ENCODE measurements at places on chromosomes 3 and 15. TPM values are rescaled to one million over a fixed set of nuclear protein-coding genes. Genes with fewer than 3 reads are reported as not detected.

ARHGEF26 gene
- 13.5 TPM for total RNA-seq

GRCh38 chr3:171284308-171285075, 175.7 kb downstream of the TNIK start:
- H3K4me1 ChIP-seq: peaks cover 8% of the 10 kb centered on the region
- H3K36me3 ChIP-seq: no peaks in the 10 kb centered on the region
- peak overlapping the region; percentile 94 for H3K27ac ChIP-seq
- no peak overlapping the region for H3K4me3 ChIP-seq

CLN6 gene
- 4.1 TPM for total RNA-seq

DNA sequence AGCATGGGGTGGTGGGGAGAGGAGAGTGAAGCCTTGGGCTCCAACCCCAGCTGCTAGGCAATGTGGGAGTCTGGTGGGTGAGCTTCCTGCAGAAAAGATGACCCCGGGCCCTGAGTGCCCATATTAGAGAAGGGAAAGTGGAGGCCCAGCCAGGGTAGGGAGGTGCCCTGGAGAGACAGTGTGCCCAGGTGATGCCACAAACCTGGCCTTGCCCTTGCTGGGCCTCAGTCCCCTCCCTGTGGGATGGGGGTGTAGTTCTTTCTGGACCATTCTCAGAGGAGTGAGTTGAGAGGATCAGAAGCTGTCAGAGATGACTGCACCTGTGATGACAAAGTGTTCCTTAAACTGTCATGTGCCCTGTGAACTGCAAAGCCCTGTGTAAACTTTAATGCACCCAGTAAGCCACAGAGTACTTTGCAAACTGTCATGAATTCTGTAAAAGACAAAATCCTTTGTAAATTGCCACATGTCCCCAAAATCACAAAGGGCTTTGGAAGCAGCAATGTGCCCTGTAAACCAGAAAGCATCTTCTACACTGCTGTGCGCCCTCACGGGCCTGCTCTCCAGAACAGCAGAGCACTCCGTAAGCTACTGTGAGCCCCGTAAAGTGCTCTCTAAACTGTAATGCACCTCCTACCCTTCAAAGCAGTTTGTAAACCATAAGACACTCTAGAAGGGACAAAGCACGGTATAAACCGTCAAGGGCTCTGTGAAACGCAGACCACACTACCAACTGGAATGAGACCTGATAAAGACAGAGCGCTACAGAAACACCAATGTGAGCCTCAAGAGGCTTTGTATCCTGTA, 51.3 kb upstream of the FGD5 start:
- no peaks in the 10 kb centered on the region for H3K36me3 ChIP-seq
- DNase-seq: no peak
- H3K27me3 ChIP-seq: no peaks in the 10 kb centered on the region
- no peak overlapping the region for H3K4me3 ChIP-seq
- H3K4me1 ChIP-seq: no peaks in the 10 kb centered on the region

DNA sequence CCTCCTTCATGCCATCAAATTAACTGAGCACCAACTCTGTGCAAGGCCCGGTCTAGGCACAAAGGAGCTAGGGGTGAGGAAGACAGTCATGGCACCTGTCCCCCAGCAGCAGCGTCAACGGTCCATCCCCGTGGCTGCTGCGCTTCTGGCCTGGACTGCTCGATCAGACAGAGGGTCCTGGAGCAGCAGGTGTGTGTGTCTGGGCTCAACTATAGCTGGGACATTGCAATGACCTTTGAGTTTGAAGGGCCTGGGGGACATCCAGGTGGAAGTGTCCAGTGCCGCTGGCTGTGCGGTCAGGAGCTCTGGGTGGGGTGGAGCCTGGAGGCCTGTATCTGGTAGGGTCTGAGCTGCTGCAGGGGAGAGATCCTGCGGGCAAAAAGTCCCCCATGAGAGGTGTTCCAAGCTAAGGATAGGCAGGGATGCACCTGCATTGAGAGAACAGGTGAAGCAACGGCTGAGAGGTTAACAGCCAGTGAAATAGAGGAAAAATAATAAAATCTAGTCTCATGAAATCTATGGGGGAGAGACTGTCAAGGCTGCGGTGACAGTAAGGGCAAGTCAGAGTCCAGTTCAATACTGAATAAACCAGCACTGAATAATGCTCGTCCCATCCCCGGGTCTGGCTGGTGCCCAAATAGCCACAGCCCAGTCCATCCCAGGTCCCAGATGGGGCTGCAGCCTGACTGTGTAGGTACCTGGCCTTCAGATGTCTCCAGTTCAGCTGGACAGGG, 25.4 kb upstream of the SLC41A3 start:
- H3K27me3 ChIP-seq: no peaks in the 10 kb centered on the region
- no peaks in the 10 kb centered on the region for H3K36me3 ChIP-seq

ANKRD63 gene
- not detected for total RNA-seq

ARIH2 gene
- total RNA-seq: 97.3 TPM

CYP11A1 gene
- total RNA-seq: not detected

DNA sequence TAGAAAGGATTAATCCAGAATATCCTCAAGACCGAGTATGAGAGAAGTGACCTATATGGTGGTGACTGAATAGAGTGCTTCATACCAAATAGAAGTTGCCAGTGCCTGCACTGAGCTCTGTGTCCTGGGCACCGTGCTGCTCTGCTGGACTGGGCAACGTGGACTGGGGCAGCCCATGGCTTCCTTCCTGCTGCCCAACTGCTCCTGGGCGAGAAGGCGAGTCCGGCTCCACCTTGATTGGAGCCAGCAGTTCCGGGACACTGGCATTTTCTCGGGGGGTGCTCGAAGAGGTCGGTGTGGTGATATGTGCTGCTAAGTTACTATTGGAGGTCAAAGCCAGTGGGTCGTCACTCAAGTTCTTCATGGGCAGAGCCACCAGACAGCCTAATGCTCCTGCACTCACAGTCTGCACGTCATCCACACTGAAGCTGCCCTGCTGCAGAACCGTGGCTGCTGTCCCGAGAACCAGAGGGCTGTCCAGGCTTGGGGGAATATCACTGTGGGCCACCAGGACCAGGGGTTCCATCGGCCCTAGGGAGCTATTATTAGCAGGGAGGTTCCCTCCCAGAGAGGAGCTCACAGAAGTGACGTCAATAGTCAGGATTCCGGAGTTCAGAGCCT, 14.1 kb downstream of the ZXDC start:
- no peak overlapping the region for H3K4me3 ChIP-seq
- no peaks in the 10 kb centered on the region for H3K4me1 ChIP-seq
- no peak for DNase-seq
- no peaks in the 10 kb centered on the region for H3K36me3 ChIP-seq
- no peak overlapping the region for H3K27ac ChIP-seq

DNA sequence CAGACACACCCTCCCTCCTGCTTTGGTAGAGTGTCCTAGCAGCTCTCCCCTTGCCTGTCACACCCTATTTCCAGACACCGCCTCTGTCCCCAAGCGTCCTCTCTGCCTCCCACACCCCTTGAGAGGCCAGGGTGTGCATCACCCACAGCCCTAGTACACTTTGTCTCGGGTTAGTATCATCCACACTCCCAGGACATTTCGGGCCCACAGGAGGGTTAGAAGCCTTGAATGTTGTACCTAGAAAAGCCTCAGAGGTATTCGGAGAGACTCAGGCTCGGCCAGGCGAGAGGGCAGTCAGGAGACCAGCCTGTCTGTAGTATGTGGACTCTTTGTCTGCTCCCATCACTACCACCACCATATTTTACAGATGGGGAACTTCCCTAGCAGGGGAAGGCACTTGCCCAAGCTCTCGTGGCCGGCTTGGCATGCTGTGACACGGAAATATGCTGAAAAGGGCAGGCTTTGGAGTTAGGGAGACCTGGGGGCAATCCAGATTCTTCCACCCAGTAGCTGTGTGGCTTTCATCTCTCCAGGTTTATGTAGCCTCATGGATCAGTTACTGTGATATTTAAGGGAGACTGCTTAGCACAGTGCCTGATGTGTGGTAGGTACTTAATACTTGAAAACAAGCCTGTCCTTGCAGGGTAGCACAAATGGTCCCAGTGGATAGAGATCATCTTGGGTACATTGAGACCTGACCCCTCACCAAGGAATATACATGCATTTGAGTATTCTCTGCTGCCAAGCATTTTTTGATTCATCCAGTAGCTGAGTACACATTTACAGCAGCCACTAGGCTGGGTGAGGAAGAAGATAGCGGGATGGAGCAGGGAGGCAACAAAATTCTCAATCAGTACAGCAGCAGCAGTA, 1.4 kb downstream of the TMEM43 start:
- H3K4me1 ChIP-seq: peaks cover 23% of the 10 kb centered on the region
- no peak for DNase-seq
- H3K36me3 ChIP-seq: no peaks in the 10 kb centered on the region
- H3K27me3 ChIP-seq: no peaks in the 10 kb centered on the region

GRCh38 chr3:108524537-108524936, 14.1 kb upstream of the MYH15 start:
- no peak overlapping the region for H3K27ac ChIP-seq
- no peak for DNase-seq
- H3K4me1 ChIP-seq: peaks cover 3% of the 10 kb centered on the region
- H3K36me3 ChIP-seq: no peaks in the 10 kb centered on the region

GRCh38 chr15:64343841-64344240, 12.1 kb downstream of the CSNK1G1 start:
- H3K4me3 ChIP-seq: no peak overlapping the region
- no peaks in the 10 kb centered on the region for H3K27me3 ChIP-seq
- H3K4me1 ChIP-seq: no peaks in the 10 kb centered on the region
- H3K36me3 ChIP-seq: no peaks in the 10 kb centered on the region
- no peak for DNase-seq
- H3K27ac ChIP-seq: no peak overlapping the region

GRCh38 chr3:25503898-25504301, 75.8 kb downstream of the RARB start:
- no peak for DNase-seq
- no peaks in the 10 kb centered on the region for H3K36me3 ChIP-seq
- no peak overlapping the region for H3K27ac ChIP-seq
- no peaks in the 10 kb centered on the region for H3K4me1 ChIP-seq
- no peaks in the 10 kb centered on the region for H3K27me3 ChIP-seq

DNA sequence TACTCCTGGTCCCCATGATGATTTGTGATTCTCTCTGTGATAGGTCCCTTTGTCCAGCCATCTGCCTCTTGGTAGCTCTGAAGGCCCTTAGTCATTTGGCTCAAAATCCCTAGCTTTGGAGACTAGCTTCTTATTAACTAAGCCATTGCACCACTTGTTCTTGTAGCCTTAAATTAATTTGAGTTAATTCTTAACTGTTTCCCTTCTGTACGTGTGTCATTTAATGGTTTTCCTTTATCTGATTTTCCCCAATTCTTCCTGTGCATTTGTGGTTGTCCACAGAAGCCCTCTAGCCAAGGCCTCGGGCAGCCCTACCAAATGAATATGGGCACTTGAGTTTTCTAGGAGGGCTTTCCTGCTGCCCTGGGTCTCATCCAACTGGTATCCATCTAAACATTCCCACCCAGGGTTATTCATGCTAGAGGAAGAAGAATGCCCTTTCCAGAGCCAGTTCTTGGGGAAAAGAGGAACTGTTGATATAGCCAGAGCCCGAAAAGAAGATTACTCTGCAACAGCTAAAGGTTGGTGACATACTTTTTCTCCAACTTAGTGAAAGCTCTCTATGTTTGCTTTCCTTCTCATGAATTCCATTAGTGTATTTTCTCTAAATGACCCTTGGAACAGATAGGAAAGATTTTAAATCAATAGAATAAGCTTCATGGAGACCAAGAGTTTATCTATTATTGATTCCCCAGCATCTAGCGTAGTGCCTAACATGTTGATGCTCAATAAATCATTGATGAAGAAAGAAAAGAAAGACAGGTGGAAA, 44.2 kb upstream of the ZBTB38 start:
- no peaks in the 10 kb centered on the region for H3K36me3 ChIP-seq
- no peaks in the 10 kb centered on the region for H3K4me1 ChIP-seq
- no peak overlapping the region for H3K27ac ChIP-seq
- no peak for DNase-seq

DNA sequence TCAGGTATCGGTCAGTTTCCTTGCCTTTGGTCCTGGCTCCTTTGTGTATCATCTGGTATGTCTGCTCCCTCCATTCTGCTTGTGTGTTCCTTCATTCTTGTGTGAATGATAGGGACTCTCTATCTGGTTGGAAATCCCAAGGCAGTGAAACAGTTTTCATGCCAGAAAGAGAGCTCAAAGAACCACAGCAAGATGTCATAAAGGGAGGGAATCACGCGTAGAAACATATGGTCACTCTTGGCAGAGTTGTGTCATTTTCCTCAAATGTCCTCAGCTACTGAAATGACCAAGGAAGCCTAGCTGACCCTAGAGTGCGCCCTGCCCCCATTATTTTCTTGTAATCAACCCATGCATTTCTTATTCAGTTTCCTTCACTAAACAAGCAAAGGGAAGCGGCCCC, 48.0 kb downstream of the RASGRP1 start:
- H3K27ac ChIP-seq: no peak overlapping the region
- no peaks in the 10 kb centered on the region for H3K27me3 ChIP-seq
- H3K36me3 ChIP-seq: no peaks in the 10 kb centered on the region

GRCh38 chr15:40006646-40007045, 32.3 kb downstream of the SRP14 start:
- no peaks in the 10 kb centered on the region for H3K27me3 ChIP-seq
- H3K36me3 ChIP-seq: no peaks in the 10 kb centered on the region
- H3K27ac ChIP-seq: no peak overlapping the region
- no peak for DNase-seq
- no peak overlapping the region for H3K4me3 ChIP-seq
- no peaks in the 10 kb centered on the region for H3K4me1 ChIP-seq

RTP3 gene
- total RNA-seq: not detected

FAIM gene
- total RNA-seq: 8.8 TPM

GRCh38 chr15:87871258-87871681, 385.3 kb downstream of the NTRK3 start:
- no peak overlapping the region for H3K4me3 ChIP-seq
- no peaks in the 10 kb centered on the region for H3K4me1 ChIP-seq
- H3K36me3 ChIP-seq: no peaks in the 10 kb centered on the region

EPHB3 gene
- 30.1 TPM for total RNA-seq

MB21D2 gene
- total RNA-seq: 16.2 TPM

GRCh38 chr3:88767746-88768145, 339.7 kb upstream of the EPHA3 start:
- H3K36me3 ChIP-seq: no peaks in the 10 kb centered on the region
- no peak for DNase-seq
- no peak overlapping the region for H3K27ac ChIP-seq
- no peaks in the 10 kb centered on the region for H3K27me3 ChIP-seq
- no peak overlapping the region for H3K4me3 ChIP-seq
- H3K4me1 ChIP-seq: no peaks in the 10 kb centered on the region

BOC gene
- total RNA-seq: 107 TPM

GRCh38 chr3:15051531-15051930, 13.6 kb downstream of the MRPS25 start:
- H3K4me1 ChIP-seq: no peaks in the 10 kb centered on the region
- no peak for DNase-seq
- no peak overlapping the region for H3K4me3 ChIP-seq
- no peak overlapping the region for H3K27ac ChIP-seq

TF gene
- total RNA-seq: 6.1 TPM

Measured in uterus (tissue), 4 donors.